NCI-H187 (cell line): ENCODE measurements at places on chromosomes 13 and 19.

DNA sequence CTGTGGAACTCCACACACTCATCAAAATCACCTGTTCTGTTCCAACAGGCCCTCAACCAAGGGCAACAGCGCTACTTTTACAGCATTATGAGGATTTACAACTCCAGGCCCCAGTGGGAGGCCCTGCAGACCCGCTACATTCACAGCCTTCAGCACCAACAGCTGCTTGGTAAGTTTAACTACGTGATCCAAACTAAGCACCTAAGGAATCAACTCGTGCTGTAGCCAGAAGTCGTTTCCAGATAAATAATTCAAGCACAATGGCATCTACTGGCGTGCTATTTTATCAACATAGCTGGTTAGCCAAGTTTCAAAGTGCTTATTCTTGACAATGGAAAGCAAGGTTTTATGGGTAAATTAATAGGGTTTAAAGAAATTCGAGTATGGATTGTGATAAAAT is 5.3 kb downstream of the FAM216B start:
- no peak for DNase-seq

GRCh38 chr13:106555631-106556328 is 12.2 kb downstream of the ARGLU1 start:
- DNase-seq = no peak

GRCh38 chr13:50685491-50685890 is 158.0 kb downstream of the DLEU7 start:
- no peak for DNase-seq

GRCh38 chr13:100630555-100630954 is 42.0 kb upstream of the GGACT start:
- no peak for DNase-seq

DNA sequence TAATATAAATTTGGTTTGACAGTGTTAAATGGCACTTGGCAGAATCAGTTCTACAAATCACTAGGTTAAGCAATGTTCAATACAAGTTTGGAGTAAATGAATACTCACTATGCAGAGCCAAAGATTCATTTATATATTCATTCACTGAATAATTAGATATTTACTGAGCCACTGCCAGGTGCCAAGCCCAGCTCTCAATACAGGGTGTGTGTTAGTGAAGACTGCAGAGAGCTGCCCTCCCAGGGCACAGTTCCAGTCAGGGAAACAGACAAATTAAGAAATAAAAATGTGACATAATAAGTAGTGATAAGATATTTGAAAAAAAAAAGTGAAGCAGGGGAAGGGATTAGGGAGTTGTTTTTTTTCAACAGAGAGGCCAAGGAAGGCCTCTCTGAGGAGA is 411.7 kb downstream of the KCNRG start:
- DNase-seq = no peak

- no peak for DNase-seq
Measured at GRCh38 chr19:30253581-30253996, 118.6 kb upstream of the ZNF536 start.

GRCh38 chr19:10557603-10558197 is 8.1 kb downstream of the KRI1 start:
- DNase-seq = no peak

DNA sequence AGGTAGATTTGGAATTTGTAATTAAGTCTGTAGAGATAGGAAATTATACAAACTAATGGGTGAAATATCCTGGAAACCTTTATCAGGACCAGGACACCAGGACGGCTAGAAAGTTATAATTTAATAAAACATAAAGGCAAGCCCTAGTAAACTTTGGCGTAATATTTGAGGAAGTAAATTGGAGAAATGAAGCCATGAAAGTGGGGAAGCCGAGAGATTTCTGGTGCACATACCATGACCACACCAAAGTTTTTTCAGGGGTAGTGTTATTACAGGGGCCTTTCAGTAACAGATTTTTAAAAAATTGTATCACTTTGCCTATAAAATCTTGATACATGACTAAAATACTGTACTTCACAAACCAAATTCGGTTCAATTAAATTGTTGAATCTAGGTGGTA is 54.7 kb upstream of the URAD start:
- no peak for DNase-seq

- DNase-seq = no peak
Measured at GRCh38 chr13:28494504-28494777, 487 bp downstream of the FLT1 start.
